Fibroblast of skin of right biceps (primary cell): ENCODE measurements at places on chromosomes 1 and 21.

- DNase-seq = no peak
Measured at GRCh38 chr1:154934358-154934948, 2.1 kb downstream of the PMVK start.

DNA sequence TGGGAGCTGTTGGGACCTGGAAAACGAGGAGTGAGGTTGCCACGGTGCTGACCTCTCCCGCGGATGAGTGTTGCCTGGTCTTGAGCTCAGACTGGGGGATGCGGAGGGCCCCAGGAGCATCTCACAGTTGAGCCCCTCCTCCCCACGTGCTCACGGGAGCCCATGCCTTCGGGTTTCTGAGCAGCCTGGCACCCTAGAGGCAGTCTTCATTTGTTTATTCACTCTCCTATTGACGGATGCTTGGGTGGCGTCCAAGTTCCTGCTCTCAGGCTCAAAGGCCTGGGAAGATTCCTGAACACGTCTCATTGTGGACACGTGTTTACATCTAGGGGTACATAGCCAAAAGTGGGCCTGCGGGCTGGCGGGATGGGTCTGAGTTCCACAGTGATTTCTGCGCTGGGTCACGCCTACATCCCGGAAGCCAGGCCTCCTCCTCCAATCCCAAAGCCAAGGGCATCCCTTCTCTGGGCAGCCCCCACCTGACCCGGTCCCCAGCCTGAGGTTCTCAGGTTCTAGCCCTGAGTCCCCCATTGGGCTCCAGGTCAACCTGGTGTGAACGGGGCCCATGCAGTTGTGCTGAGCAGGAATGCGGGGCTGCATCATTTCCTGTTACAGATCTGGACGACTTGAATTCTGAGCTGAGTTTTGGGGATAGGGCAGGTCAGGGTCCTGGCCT is 14.7 kb downstream of the WNT3A start:
- DNase-seq = no peak

DNA sequence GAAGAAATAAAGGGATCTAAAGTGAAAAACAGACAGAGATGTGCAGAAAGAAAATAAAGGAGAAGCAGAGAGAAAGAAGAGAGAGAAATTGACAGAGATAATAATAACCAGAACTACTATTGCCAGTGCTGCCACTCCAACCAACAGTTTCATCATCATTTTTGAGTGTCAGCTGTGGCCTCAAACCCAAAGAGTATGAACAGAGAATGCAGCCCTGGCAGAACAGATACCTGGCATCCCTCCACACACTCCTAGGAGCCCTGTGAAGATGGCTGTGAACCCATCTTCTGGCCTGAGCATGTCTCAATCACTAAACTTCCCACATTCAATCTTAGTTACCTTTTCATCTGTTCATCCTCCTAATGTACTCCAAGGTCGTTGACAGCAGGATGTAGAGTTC is 385.8 kb upstream of the NFIA start:
- DNase-seq = no peak

DNA sequence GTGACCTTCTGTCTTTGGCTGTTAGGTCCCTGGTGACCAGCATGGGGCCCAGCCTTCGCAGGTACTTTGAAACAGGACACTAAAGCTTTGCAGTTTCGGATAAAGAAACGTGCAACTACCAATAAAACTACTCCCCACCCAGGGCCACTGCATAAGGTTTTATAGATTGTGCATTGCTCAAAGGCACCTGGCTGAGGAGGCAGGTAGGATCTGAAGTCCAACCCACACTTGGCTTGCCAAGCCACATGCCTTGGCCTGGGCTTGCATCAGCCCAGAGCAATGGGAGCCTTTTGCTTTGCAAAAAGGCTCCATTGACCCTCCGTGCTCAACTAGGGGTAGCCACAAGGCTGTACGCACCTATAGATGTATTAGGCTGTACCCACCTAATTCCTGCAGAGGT is 84.4 kb upstream of the SYT6 start:
- DNase-seq = no peak
